NCI-H1417 (cell line): ENCODE measurements at places on chromosomes 2 and 18.

DNA sequence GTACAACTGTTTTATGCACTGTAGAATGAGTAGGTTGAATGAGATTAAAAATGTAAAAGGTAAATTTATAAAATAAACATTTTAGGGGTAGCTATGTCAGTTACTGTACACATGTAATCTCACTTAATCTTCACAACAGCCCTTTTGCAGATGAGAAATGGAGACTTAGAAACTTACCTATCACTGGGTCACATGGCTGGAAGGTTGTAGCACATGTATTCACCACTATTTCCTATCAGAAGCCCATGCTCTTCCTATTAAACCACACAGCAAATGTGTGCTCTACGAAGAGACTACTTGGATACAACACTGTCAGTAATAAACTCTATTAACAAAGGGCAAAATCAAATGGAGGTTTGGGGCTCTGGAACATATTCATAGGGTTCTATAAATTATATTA, 60.5 kb downstream of the VWC2L start:
- no peak for DNase-seq

DNA sequence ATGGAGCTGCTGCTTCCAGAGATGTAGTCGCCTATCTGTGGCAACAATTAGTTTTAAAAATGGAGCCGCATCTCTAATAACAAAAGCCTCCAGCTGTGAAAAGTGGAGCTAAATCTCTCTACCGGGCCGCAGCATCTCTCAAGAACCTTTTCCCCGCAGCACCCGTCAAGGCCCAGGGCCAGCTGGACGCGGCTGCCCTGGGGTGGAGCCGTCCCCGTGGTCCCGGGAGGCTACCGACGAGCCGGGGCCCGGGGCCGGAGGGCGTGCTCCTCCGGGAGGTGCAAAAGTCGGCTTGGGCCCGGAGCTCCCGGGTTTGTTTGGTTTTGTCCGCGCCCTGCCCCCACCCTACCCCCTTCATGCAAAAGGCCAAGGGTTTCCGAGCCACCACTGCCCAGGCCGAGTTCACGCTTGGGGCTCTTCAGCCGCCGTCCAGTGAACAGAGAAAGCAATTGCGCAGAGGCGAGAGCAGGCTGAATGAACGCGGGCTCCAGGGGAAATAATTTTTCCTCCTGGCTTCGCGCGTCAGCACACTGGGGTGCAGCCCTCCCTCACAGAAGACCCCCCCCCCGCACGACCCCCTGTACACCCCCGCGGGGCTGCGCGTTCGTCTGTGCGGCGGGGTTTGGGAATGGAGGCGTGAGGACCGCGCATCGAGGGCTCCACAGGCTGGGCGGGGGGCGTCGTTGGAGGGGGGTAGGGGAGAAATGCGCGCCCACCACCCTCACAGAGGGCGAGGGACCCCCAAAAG, 557 bp upstream of the GREB1L start:
- DNase-seq, result peak; percentile 87

GRCh38 chr2:41062336-41062735, 610.4 kb upstream of the SLC8A1 start:
- DNase-seq, result no peak

GRCh38 chr2:16138811-16139662, 198.7 kb downstream of the MYCN start:
- no peak for DNase-seq

- DNase-seq, result no peak
These were observed 636.0 kb downstream of the NR4A2 start for GRCh38 chr2:155696571-155696970.

- DNase-seq, result no peak
These were observed 102.5 kb upstream of the CRIM1 start for GRCh38 chr2:36253086-36253485.

- no peak for DNase-seq
These were observed 6.4 kb upstream of the SPATS2L start for GRCh38 chr2:200300065-200300464.
